ENCODE measurements at places on chromosomes 1 and 21. TPM values are rescaled to one million over a fixed set of nuclear protein-coding genes. Genes with fewer than 3 reads are reported as not detected.

B3GALT5 gene
- total RNA-seq, result not detected

- DNase-seq, result no peak
Measured at GRCh38 chr21:31798842-31799704, 67.2 kb upstream of the SCAF4 start.

LRRC71 gene
- total RNA-seq, result not detected

GRCh38 chr1:67647036-67647798 lies 37.8 kb upstream of the GADD45A start:
- no peak for DNase-seq

DNA sequence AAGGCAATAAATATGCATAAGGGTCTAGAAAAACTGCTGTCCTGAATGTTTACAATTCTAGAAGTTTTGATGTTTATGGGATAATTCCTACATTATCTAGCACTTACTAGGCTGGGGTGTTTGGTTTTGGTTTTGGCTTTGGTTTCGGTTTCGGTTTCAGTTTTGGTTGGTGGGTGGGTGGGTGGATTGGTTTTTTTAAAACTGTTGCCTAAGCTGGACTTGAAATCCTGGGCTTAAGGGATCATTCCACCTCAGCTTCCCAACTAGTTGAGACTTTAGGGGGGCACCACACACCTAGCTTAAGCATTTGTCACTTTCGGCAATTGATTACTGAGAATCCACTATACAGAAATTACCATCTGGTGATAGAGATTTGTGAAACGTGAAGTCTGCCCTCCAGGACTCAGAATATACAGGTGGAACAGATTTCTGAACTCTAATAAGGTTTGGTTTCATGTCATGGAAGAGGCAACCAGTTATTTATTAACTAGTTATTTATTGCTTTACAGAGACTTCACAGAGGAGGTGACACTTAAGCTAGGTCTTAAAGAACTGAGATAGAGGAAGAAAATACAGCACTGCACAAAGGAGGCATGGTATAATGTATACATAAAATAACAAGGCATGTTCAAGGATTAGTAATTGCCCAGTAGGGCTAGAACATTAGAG lies 69.6 kb downstream of the PIK3R3 start:
- DNase-seq, result peak; percentile 59

LCE2A gene
- total RNA-seq, result not detected

DNA sequence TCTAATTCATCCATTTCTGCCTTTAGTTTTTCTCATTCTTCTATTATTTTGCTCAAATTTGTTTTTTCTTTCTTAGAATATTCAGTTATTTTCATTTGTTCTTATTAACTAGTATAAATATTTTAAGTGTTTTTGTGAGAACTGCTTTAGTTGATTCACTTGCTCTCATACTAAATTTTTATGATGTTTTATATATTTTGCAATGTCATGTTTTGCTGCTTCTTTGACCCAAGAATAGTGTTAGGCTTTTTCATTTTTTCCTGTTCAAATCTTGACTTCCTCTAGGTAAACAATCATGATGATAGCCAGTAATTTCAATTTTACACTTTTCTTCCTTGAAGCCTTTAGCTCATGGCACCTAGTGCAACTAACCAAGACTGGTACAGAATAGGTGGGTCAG lies 45.2 kb downstream of the MAN1A2 start:
- no peak for DNase-seq

DNA sequence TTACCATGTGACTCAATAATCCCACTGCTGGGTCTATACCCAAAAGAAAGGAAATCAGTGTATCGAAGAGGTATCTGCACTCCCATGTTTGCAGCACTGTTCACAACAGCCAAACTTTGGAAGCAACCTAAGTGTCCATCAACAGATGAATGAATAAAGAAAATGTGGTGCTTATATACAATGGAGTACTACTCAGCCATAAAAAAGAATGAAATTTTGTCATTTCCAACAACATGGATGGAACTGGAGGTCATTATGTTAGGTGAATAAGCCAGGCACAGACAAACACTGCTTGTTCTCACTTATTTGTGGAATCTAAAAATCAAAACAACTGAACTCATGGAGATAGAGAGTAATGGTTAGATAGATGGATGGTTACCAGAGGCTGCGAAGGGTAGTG lies 79.3 kb downstream of the KIAA0319L start:
- DNase-seq, result no peak

- peak; percentile 71 for DNase-seq
Measured at GRCh38 chr1:48093696-48094528, 96.7 kb upstream of the TRABD2B start.

DNA sequence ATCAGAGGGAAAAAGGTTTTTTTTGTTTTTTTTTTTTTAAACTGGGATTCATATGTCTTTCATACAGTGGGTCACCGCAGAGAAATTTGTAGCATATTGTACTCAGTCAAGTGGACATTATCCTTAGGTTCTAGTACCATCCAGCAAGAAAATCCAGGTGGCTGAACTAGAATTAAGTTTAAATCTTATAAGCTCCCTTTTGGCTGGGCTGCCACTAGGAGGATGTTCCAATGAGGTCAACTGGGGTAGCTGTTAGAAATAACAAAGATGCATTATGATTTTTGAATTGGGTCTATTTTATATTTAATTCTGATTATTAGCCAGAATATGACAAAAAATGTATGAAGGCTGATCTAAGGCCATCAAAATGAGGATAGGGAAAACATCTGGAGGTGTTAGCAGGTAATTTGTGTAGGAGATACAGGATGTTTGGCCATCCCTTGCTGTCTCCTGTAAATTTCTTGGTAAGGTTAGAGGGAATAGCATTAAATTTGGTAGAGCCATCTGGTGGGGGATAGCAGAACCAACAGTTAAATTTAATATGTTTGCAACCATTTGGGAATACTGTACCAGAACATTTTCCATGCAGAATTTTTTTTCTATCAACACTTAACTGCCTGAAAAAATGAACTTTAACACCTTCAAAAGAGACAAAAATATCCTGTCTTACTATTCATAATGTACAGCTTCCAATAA lies 568.5 kb upstream of the B3GALT2 start:
- no peak for DNase-seq

GRCh38 chr1:59292562-59292961 lies 4.3 kb upstream of the FGGY start:
- DNase-seq, result peak; percentile 23

FAM229A gene
- 10.6 TPM for total RNA-seq

GRCh38 chr21:42414928-42415769 lies 11.4 kb downstream of the UBASH3A start:
- peak; percentile 90 for DNase-seq

RNF2 gene
- 20.0 TPM for total RNA-seq

GRCh38 chr1:11639372-11639771 lies 14.9 kb downstream of the FBXO2 start:
- DNase-seq, result no peak

RRP1 gene
- total RNA-seq, result 22.6 TPM

DNA sequence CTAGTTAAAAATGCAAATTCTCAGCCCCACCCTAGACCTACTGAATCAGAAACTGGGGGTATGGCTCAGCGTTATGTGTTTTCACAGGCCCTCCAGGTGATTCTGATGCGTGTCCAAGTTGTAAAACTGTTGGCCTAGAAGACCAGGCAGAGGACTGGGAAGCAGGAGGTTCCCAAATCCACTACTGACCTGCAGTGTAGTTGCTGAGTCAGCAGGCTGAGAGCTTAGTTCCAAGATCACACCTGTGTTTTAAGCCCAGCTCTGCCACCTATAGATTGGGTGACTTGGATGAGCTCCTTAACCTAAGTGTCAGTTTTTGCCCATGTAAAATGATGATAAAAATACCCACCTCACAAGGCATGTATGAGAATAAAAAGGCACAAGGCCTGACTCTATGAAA lies 4.1 kb downstream of the GRHL3 start:
- DNase-seq, result no peak

DNA sequence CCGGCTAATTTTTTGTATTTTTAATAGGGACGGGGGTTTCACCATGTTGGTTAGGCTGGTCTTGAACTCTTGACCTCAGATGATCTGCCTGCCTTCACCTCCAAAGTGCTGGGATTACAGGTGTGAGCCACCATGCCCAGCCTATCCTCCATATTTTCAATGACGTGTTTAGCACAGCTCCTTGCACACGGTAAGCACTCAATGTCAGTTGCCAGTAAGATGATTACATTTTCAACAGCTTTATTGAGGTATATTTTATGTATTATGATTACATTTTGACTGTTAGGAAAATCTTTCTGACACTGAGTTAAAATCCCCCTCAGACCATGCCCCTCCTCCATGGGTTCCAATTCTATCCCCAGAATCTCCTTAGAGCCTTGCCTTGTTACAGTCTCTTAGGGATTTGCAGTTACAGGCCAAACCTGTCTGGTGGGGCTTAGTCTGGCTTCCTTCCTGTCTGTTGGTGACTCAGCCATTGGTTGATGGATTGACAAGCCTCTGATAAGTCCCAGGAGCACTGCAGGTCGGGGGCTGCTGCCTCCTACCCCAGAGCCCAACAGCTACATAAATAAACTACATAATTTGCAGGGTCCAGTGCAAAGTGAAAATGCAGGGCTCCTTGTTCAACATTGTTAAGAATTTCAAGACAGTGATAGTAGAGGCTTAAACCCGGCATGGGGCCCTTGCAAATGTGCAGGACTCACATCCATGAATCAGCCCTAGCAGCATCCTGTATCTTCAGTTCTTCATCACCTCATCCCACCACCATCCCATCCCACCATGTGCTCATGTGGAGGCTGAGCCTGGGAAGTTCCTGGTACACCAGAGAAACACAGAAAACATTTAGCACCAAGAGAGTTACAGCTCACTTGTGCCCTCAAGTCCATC lies 23.4 kb downstream of the COA7 start:
- peak; percentile 29 for DNase-seq

DNA sequence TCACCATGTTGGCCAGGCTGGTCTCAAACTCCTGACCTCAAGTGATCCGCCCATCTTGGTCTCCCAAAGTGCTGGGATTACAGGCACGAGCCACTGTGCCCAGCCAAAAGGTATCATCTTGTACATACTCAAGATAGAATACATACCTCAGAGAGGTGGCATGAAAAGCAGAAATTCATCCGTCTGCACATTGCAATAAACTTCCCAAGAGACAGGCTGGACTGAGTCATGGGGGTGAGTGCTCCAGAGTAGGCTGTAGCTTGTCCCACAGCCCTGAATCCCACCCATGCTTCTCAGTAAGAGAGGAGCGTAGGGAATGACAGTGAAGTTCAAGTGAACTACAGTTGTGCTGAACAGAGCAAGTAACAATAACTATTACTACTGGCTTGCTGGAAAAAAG lies 19.7 kb downstream of the TOR3A start:
- no peak for DNase-seq

- DNase-seq, result no peak
Measured at GRCh38 chr1:51653127-51653526, 36.2 kb downstream of the OSBPL9 start.

DNA sequence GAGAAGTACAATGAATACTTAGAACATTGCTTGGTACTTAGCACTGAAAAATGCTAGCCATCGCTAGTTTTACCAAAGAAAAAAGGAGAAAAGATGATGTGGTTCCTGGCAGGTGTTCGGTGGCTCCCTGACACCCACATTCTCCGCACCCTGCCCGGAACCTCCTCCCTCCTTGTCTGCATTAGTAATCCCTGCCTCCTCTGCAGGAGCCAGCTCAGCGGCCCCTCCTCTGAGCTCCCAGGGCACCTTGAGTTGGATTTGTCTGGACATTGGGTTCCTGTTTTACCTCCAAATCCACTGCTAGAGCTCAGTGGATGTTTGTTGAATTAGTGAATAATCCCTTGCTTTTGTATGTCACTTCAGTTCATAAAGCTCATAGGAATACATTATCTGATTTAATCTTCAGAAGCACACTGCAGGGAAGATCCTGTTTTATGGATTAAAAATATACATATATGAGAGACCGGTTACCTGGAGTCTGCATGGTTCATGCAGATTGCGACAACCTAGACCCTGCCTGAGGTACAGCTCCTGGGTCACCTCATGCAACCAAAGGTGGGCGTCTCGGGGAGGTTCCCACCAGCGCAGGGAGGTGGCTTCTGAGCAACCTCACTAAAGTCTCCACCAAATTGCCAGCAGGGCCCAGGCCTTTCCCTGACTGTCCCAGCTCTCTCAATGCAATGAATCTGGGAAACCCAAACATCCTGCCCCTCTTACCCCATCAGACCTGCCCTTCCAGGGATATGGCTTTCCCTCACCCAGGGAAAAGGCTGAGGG lies 24.2 kb downstream of the PCAT6 start:
- DNase-seq, result peak; percentile 39

DNA sequence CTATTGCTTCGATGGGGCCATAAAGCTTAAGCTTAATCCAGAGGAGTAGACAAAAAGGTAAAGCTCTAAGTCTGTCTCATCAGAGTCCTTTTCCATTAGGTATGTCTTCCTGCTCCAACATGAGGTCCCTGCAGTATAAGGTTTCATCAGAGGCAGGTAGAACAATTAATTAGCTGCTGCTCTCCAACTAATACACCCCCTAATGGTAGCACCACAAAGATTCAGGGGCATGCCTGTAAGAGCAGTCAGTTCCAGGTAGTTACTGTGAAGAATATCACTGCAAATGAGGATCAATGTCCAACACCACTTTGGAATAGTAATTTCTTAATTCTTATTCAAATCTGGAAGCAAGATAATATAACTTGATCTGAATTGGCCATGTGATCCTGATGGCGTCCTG lies 160.3 kb upstream of the ESRRG start:
- DNase-seq, result no peak

- DNase-seq, result no peak
Measured at GRCh38 chr1:31483012-31483946, 70.3 kb downstream of the SERINC2 start.

DNA sequence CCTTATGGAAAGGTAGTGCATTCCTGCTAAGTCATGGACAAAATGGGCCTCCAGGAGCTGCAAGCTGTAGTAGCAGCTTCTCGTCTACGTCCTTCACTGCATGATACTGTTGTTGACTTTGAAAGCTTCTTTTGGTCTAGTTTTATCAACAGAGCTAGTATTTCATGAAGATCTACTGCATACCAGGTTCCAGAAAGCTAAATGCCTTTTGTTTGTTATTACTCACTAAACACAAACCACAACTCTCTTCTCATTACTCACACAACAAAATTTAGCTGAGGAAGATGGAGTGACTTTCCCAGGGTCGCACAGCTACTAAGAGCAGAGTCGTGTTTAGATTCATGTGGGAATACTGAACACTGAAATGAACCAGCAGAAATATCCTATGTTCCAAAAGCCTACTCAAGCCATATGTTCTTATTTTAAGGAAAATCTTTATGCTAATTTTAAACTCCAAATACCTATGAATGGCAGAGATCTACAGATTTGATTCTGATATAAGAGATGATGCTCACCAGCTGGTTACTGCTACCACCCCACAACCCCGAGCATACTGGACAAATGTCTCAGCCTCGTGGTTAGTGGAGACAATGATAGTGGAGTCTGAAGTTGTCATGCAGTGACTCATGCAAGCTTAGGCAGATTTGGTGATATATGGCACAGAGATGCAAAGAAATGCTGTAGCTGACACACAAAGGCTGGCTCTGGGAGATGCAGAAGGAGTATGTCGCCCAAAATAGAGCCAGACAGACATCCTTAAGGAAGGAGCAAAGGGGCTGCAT lies 20.6 kb downstream of the PGBD2 start:
- DNase-seq, result no peak

- DNase-seq, result peak; percentile 49
Measured at GRCh38 chr21:31326522-31327242, 17.4 kb downstream of the TIAM1 start.
